Epithelial cell of esophagus (primary cell): ENCODE measurements at places on chromosomes 6 and 20.
A peak's percentile ranks its signal among the peaks of the same experiment; 100 is the strongest.

DNA sequence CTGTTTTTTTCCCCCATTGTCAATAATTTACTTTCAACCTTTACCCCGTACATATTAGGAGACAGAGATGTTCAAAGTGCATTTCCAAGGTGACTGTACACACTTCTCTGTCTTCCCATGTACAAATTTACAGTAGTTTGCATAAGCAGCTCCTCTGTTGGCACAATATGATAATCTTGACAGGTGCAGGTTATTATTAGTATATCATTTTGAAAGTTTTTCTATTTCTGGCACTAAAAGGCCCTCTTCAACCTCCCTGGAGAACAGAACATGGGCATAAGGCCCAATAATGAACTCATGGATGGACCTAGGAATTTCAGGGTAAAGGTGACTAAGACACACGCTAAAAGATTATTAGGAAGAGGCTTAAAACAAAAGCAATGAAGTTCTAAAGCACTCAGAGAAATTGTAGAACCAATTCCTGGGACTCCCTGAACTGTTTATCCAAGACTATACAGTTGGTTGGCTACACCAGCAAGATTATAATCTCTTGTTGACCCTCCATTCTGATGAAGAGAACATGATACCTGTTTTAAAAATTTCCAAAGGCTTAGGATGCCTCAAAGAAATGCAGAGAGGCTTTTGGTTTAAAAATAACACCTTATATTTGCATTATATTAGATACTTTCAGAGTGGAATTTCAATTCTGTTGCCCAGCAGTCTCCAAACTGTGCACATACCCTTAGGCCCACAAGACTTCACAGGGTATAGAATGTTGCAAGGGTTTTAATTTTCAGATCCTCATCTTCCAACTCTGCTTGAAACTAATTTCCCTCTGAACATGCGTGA lies 1.1 kb downstream of the AIG1 start:
- DNase-seq: no peak

DNA sequence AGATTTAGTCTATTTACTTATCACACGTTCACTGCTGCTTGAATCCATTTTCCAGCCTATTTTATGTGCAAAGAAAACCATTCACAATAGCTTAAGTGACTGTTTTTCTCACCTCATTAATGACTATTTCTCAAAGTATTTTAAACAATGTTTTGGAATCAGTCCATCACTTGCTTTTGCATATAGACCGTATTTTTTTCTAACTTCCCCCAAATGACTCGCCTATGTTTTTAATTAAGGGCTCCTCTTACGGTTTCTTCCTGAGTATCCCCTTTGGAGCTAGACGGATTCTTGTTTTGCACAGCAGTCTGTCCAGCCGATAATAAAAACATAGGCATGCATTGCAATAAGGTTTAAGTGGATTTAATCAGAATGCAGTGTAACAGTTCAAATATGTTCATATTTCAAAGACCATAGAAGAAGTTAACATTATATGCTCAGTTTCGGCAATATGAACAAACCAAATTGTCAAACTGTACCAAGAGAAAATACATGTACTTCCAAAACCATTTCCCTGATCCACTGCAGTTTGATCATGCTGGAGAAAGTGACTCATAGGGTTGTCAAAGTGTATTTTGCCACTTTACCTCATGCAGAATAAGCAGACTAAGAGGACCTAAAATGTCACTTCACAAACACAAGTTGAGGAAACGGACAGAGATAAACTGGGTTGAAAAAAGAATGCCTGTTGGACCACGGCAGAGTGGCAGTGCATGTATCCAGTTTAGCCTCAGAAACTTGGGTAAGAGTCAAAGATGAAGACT lies 66.4 kb downstream of the HMGN3 start:
- peak; percentile 58 for DNase-seq

DNA sequence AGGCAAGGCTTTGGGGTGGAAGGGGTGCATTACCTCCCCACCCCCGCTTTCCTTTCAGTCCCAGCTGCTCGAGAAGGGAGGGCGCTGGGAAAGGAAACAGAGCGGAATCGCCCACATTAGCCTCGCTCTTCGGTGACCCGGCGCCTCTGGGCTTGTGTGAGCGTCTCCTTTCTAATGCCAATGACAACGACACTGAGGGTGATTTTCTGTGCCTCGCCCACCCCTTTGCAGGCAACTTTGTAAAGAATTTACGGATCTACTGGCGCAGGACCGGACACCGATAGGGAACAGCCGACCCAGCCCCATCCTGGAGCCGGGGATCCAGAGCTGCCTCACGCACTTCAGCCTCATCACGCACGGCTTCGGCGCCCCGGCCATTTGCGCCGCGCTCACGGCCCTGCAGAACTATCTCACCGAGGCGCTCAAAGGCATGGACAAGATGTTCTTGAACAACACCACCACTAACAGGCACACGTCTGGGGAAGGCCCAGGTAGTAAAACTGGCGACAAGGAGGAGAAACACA lies 24.3 kb downstream of the TFAP2B start:
- DNase-seq: no peak

DNA sequence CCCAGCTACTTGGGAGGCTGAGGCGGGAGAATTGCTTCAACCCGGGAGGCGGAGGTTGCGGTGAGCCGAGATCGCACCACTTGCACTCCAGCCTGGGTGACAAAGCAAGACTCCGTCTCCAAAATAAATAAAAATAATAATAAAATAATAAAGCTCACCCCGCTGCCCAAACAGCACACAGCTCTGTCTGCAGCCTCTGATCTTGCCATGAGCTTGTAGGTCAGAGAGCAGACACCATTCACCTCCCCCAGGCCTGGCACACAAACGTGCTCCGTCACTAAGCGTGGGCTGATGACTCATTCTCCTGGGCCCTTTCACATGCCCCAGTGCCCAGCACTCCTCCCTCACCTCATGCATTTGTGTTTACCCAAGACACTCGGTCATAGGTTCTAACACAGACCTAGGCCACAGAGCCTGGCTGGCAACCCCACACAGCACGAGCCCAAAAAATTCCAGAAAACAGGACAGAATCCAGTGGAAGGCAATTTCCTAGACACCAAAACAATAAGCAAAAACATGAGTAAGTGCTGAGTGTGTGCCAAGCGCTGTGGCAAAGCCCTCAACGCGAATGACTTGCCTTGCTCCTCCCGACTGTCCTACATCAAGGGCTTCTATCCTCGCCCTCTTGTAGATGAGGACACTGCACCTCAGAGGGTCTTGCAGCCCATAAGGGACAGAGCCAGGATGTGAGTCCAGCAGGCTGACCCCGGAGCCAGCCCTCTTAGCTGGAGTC lies 18.0 kb downstream of the ATP9A start:
- DNase-seq: peak; percentile 97

DNA sequence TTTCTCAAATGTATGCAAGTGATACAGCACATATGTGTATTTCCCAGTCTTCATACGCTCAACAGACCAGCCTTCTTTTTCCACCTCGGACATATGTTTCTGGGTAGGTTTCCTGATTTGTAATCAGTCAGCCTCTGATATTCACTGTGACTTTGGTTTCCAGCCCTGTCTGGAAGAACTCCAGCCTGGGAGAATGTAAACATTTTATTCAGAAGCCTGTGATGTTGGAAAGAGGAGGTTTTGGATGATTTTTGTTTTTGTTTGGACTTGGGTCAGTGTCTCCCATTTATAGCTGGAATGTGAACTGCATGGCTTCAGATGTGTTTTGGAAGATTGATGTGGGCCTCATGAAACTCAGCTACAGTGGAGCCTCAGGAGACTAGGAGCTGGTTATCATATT lies 172.2 kb upstream of the CENPW start:
- DNase-seq: no peak

DNA sequence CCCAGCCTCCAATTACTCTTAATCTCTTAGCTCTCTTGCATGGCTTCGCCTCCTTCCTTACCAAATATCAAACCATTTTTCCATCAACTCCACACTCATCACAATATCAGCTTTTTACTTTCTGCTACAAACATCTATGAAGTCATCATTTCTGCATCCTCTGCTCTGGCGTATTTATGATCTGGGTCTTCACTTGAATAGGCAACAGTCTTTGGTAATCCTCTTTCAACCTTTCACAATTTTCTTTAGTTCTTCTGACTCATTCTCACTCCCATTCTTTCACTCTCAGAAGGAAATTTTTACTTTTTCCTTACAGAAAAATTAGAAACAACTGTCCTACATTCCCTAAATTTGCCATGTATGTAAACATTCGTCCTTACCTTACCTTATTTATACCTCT lies 522.4 kb downstream of the HDGFL1 start:
- peak; percentile 23 for DNase-seq

GRCh38 chr20:39146394-39146793 lies 184.2 kb downstream of the DHX35 start:
- no peak for DNase-seq

DNA sequence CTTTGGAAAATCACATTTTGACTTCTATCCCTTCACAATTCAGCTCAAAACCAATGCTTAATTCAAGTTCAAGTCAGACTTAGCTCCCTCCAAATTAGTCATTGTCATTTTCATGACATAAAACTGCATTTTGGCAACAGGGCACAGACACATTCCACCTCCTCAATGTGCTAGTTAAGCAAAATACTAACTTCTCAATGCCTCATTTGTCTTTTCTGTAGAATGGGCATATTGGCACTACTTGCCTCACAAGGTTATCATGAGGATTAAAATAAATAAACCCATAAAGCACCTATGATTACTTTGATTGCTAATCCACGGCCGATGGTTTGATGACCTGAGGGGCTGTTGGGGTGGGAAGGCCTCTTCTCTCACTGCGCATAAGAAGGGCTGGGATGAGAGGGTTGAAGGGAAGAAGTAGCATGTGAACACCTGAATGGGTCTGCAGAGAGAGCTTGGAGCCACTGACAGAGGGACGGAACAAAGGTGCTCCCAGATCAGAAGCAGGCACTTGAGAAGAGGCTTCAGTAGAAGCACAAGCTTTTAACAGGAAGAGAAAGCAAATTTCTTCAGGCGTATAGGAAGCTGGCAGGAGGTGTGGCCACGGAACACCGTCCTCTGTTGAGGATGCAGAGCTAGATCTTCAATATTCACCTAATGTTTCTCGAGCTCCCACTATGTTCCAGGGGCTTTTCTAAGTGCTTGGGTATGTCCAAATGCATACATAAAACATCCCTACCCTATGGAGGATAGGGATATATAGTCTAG lies 11.7 kb upstream of the TBC1D7 start:
- DNase-seq: no peak

DNA sequence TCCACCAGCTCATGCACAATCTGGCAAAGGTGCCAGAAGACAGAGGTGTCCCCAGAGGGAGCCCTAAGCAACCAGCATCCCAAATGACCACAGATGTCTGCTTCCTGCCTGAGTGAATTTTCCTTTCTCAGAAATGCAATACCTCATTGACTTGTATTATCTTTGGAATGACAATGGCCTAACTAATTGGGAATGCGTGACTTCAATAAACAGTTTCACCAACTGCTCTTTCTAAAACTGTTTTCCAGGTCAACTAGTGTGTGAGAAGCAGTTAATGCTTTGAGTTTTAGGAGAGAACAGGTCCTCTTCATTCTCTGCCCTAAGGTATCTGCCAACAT lies 108.9 kb upstream of the SNX9 start:
- no peak for DNase-seq

DNA sequence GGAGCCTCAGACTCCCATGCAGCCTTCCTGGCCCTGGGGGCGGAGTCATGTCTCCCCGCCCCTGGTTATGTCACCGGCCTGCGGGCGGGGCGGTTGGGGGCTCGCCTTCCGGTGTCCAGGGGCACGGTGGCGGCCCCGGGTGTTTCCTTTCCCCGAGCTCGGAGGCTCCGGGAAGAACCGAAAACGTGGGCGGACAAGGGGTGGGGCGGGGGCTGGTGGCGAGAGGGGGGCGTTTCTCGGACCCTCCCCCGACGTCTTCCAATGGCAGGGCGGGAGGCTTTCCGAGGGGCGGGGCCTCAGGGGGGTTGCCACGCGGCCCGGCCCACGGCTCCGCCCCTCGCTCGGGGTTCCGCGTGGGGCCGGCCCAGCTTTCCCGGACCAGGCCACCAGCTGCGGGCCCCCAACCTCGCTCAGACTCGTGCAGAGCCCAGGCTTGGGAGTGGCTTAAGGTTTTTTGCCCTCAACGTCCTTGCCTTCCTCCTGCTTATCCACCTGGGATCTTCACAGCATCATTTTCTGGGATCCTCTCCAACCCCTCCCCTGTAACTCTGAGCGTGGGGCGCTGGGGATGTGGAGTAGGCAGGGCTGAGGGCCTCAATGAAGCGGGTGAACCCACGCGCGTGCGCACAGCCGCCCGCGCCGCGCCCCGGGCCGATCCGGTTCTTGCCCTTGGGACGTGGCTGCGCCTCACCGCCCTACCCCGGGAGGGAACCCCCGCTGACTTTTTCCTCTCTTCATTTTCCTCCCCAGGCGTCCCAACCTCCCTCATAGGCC lies 2.1 kb upstream of the NRN1 start:
- no peak for DNase-seq

GRCh38 chr6:24228123-24228522 lies 102.1 kb downstream of the NRSN1 start:
- no peak for DNase-seq

GRCh38 chr6:19632786-19633185 lies 204.4 kb upstream of the ID4 start:
- DNase-seq: no peak

DNA sequence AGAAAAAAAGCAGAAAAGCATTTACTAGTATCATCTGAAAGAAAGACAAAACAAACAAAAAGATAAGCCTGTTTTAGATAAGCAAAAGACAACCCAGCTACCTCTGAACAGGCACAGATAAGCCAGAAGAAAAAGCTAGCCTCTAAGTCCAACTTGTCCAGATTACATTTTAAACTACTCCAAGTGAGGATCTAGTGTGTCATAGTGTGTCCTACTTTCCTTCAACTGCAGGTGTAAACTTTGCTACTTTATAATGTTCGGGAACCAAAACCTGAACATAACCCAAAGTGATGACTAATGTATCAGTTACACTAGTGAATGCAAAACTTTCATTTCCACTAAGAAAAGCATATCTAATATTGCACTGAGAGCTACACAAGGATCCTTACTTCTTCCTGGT lies 19.5 kb downstream of the ADNP start:
- DNase-seq: no peak

GRCh38 chr20:56826306-56826704 lies 197.2 kb downstream of the TFAP2C start:
- no peak for DNase-seq

GRCh38 chr6:41494212-41495110 lies 51.7 kb upstream of the FOXP4 start:
- no peak for DNase-seq

DNA sequence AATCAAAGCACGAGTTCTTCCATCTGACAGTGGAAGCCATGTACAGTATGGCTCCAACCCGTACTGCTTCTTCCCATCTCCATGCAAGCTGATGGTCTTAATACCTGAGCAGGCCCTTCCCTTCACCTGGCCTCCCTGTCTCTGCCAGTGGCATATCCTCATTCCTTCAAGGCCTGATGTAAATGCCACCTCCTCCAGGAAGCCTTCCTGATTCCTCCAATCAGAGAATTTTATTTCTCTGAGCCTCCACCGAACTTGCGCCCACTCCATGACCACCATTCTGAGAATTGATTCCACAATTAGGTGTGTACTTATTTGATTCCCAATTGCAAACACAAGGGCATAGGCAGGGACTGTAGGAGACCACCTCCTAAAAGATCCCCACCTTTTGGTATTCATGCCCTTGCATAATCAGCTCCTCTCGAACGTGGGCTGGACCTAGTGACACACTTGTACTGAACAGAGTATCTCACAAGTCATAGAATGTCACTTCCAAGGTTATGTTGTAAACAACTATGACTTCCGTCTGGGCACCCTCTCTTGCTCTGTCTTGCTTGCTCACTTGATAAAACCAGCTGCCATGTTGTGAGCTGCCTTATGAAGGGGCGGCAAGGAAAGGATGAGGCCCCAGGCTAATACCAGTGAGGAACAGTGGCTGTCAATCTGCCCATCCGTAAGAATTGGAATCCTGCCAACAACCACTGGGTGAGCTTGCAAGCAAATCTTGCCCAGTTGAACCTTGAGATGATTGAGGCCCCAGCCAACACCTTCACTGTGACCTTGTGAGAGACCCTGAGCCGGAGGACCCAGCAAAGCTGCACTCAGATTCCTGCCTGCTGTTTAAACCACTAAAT lies 38.8 kb downstream of the CPNE5 start:
- DNase-seq: peak; percentile 6
